ENCODE measurements at places on chromosomes 1 and 21. TPM values are rescaled to one million over a fixed set of nuclear protein-coding genes. Genes with fewer than 3 reads are reported as not detected.

The CFH gene
- total RNA-seq, result 1.3 TPM

The TMPRSS2 gene
- not detected for total RNA-seq

The TTF2 gene
- total RNA-seq, result 7.7 TPM

The RGS16 gene
- total RNA-seq, result 1.3 TPM

The OR2L5 gene
- total RNA-seq, result not detected

The CFAP45 gene
- under 0.01 TPM for total RNA-seq

The RAD54L gene
- 0.65 TPM for total RNA-seq

The PPIAL4G gene
- not detected for total RNA-seq

The GSTM2 gene
- total RNA-seq, result 1.2 TPM

The AUNIP gene
- 0.54 TPM for total RNA-seq

The ADCY10 gene
- not detected for total RNA-seq

The MTARC2 gene
- 11.3 TPM for total RNA-seq

The C1orf116 gene
- not detected for total RNA-seq

The PROK1 gene
- not detected for total RNA-seq

The KIF17 gene
- total RNA-seq, result 23.4 TPM

The MNDA gene
- not detected for total RNA-seq

The CHRM3 gene
- total RNA-seq, result under 0.01 TPM

The WDR3 gene
- total RNA-seq, result 26.4 TPM

The GJB5 gene
- total RNA-seq, result not detected

The CELA2B gene
- not detected for total RNA-seq

The LAPTM5 gene
- total RNA-seq, result 34.4 TPM

The SEC16B gene
- 0.54 TPM for total RNA-seq

The TRIM67 gene
- total RNA-seq, result not detected

The C1orf87 gene
- not detected for total RNA-seq

The SH2D5 gene
- total RNA-seq, result 0.11 TPM

The HSD3B2 gene
- total RNA-seq, result not detected

The ZNF697 gene
- 19.0 TPM for total RNA-seq

The ZNF648 gene
- not detected for total RNA-seq

The SLC5A9 gene
- total RNA-seq, result 0.17 TPM

The CR1L gene
- not detected for total RNA-seq

The YOD1 gene
- 6.7 TPM for total RNA-seq

The TNFRSF1B gene
- total RNA-seq, result 23.7 TPM

The ALPL gene
- total RNA-seq, result 0.22 TPM

The OR10Z1 gene
- total RNA-seq, result not detected
